Pancreas (tissue), 10 donors: ENCODE measurements at places on chromosomes 1 and 21.

DNA sequence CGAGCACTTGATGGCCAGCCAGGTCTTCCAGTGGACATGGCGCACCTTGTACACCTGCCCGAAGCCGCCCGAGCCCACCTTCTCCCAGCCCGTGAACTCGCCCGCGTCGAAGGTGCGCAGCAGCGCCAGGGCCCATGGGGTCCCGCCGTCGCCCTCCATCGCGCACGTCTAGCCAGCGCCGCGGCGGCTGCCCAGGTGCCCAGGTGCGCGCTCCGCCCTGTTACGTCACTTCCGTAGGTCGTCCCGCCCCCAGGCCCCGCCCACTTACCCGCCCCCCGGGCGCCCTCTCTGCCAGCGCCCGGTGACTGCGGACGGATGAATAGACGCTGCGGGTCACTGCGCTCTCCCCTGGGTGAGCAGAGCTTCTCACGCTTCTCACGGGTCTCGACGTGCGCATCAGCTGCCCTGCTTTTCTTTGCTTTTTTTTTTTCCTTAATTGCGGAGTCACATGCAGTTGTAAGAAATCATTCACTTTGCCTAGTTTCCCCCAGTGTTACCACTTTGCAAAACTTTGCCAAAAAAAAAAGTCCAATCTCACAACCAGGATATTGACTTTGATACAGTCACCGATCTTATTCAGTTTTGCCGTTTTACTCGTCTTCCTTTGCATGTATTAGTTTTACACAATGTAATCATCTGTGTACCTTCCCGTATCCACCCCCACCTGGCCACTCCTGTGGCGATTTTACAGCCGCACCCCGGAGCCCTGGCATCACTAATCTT, at the start of gene RIPK4:
Gene RIPK4, minus strand, starts transcription at position 170 of the 723 bp plus-strand sequence. Its CDS starts 11 bp downstream, at position 159.
- H3K4me3 ChIP-seq = peak within 1 kb of the TSS; percentile 74
- H3K27ac ChIP-seq = peak within 1 kb of the TSS; percentile 82
- peaks cover 32% of the 10 kb centered on the region for H3K4me1 ChIP-seq
- DNase-seq = peak; percentile 98

DNA sequence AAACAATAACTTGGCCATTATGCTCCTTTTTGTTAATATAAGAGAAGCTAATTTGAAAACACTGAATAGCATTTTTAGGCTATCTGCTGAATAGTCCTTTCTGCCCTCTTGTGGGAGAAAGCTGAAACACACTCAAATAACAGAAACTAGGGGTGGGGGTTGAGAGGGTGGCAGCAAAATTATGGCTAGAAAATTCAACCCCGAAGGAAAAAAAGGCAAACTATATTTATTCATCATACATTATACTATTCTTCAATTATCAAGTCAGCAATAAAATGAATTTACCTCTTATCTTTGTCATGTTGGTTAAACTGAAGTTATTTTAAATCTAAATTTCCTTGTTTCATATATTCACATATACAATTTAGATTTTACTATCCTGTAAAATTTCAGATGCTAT, 255.9 kb downstream of the FAF1 start:
- H3K27ac ChIP-seq = no peak overlapping the region
- H3K27me3 ChIP-seq = no peaks in the 10 kb centered on the region
- H3K36me3 ChIP-seq = no peaks in the 10 kb centered on the region
- peaks cover 21% of the 10 kb centered on the region for H3K4me1 ChIP-seq
- no peak overlapping the region for H3K4me3 ChIP-seq

DNA sequence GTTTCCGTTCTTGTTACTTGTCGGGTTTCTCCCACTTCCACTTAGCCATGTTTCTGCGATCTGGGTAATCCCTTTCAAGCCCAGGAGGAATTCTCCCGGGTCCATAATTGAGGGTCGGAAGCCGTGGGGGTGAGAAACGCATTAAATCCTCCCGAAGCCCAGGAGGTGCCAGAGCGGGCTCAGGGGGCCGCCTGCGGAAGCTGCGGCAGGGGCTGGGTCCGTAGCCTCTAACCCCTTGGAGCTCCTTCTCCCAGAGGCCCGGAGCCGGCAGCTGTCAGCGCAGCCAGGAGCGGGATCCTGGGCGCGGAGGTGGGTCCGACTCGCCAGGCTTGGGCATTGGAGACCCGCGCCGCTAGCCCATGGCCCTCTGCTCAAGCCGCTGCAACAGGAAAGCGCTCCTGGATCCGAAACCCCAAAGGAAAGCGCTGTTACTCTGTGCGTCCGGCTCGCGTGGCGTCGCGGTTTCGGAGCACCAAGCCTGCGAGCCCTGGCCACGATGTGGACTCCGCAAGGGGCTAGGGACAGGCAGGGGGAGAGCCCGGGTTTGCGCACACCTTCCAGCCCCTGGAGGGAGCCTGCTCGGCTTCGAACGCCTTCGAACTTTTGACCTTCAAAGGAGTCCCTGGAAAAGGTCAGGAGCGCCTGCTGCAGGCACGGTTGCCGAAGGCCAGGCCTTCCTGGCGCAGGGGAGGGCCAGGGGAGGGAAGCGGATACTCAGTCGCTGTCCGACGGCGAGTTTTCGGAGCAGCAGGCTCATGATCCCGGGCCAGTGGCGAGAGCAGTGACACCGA, 1.7 kb upstream of the SIM2 start:
- peaks cover 18% of the 10 kb centered on the region for H3K27me3 ChIP-seq
- H3K36me3 ChIP-seq = no peaks in the 10 kb centered on the region
- H3K27ac ChIP-seq = no peak overlapping the region
- no peaks in the 10 kb centered on the region for H3K4me1 ChIP-seq
- no peak overlapping the region for H3K4me3 ChIP-seq
- DNase-seq = peak; percentile 60

DNA sequence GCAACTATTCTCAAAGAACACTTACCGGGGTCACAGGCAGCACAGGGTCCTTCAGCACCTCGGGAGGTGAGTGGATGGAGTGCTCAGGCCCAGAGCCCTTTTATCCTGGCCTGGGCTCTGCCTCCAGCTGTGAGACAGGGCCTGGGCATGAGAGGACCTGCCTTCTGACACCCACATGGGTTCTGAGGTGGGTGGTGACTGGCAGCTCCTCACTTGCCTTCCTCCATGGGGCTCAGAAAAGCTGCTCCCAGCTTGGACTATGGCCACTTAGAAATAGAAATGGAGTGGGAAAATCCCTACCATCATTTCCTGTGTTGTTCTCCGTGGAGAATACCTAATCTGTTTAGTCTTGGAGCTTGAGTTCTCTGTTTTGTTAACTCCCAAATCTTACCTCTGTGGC, at the start of gene LCE1C:
Gene LCE1C, minus strand, starts transcription at position 76 of the 400 bp plus-strand sequence. CDS start 1,173 bp downstream, outside the sequence.
- no peaks in the 10 kb centered on the region for H3K36me3 ChIP-seq
- no peak within 1 kb of the TSS for H3K27ac ChIP-seq
- no peak within 1 kb of the TSS for H3K4me3 ChIP-seq
- DNase-seq = no peak
- no peaks in the 10 kb centered on the region for H3K4me1 ChIP-seq

DNA sequence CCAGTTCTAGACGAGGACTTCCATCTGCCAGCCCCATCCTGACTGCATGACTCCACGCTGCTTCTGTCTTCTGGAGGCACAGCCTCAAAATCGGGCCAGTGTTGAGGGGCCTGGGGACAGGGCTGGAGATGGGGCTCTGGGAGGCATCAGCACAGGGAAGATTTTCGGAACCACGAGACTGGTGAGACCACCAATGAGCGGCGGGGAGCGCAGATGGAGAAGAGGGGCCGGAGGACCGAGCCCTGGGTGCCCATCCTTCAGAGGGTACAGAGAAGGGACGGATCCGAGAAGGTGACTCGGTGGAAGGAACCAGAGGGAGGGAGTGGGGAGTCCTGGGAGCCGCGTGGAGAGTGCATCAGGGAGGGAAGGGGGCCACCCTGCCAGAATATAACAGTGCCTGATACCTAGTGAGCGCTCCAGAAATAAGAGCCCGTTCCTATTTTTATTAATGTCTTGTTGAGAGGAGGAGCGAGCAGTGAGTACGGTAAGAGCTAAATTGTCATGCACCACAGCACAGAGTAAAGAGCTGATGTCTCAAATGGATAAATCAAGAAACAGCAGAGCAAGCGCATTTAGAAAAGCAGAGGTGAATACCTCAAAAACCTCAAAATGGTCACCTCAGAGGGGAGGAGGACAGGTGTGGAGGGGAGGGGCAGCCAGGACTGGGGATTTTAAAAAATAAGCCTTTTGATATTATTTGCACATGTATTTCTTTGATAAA, 26.2 kb upstream of the KIF26B start:
- no peak overlapping the region for H3K4me3 ChIP-seq
- H3K27me3 ChIP-seq = no peaks in the 10 kb centered on the region
- no peaks in the 10 kb centered on the region for H3K4me1 ChIP-seq
- H3K36me3 ChIP-seq = no peaks in the 10 kb centered on the region

DNA sequence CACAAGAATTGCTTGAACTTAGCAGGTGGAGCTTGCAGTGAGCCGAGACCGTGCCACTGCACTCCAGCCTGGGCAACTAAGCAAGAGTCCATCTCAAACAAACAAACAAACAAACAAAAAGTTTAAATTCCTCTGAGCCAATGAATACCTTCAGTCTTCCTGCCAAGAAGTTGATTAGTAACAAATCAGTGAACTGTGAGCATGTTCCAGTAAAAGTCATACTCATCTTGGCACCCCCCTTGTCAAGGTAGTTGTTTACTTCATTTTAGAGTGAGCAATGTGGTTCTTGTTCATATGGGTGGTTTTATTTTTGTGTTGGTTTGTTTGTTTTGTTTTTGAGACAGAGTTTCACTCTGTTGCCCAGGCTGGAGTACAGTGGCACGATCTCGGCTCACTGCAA, 18.0 kb upstream of the SLC2A7 start:
- H3K4me3 ChIP-seq = no peak overlapping the region
- H3K27ac ChIP-seq = no peak overlapping the region
- no peaks in the 10 kb centered on the region for H3K4me1 ChIP-seq
- H3K27me3 ChIP-seq = no peaks in the 10 kb centered on the region
- no peak for DNase-seq

- H3K4me1 ChIP-seq = no peaks in the 10 kb centered on the region
- H3K4me3 ChIP-seq = no peak overlapping the region
- no peaks in the 10 kb centered on the region for H3K36me3 ChIP-seq
- no peak for DNase-seq
- H3K27me3 ChIP-seq = no peaks in the 10 kb centered on the region
These were observed 16.4 kb downstream of the TCEANC2 start for GRCh38 chr1:54069791-54070170.

DNA sequence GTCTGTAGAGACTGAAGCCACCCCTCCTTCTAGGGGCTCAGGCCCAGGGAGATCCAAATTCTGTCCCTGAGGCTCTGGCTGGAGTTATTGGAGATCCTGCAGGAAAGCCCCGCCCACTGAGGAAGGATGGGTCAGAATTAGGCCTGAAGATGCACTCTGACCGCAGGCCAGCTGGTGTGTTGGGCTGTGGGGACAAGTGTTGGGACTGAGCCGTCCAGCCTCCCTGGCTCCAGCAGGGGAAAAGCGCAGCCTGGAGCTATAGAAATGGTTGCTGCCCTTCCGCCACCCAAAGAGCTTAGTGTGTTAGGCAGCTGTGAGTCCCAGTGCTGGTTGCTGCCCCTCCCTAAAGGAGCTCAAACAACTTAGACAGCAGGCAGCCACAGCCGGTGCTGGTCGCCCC, 33.0 kb upstream of the PRRX1 start:
- no peak overlapping the region for H3K27ac ChIP-seq
- no peaks in the 10 kb centered on the region for H3K4me1 ChIP-seq
- H3K4me3 ChIP-seq = no peak overlapping the region
- no peak for DNase-seq

DNA sequence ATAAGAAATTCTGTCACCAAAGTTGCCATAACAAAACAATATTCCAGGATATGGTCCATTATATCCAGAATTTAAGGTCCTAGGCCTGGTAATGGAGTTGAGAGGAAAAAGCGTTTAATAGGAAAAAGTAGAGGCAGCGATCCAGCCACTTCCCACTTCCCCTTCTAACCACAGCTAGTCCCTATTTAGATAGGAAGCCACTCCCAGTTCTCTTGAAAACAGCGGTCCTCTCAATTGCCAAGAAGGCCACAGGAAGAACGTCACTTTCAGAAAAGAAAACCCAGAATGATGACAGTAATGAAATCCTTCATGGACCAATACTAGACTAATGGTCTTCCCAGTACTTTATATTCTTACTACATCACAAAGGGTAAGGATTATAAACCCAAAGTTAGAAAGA, 38.6 kb downstream of the ABL2 start:
- no peaks in the 10 kb centered on the region for H3K4me1 ChIP-seq
- DNase-seq = no peak
- no peak overlapping the region for H3K4me3 ChIP-seq
- H3K27me3 ChIP-seq = no peaks in the 10 kb centered on the region
- no peaks in the 10 kb centered on the region for H3K36me3 ChIP-seq

GRCh38 chr1:183209533-183210158, 23.6 kb downstream of the LAMC2 start:
- H3K4me1 ChIP-seq = no peaks in the 10 kb centered on the region
- H3K4me3 ChIP-seq = no peak overlapping the region
- H3K27ac ChIP-seq = no peak overlapping the region
- no peak for DNase-seq
